GM23338 (cell line): ENCODE measurements at places on chromosomes 2 and 18.

DNA sequence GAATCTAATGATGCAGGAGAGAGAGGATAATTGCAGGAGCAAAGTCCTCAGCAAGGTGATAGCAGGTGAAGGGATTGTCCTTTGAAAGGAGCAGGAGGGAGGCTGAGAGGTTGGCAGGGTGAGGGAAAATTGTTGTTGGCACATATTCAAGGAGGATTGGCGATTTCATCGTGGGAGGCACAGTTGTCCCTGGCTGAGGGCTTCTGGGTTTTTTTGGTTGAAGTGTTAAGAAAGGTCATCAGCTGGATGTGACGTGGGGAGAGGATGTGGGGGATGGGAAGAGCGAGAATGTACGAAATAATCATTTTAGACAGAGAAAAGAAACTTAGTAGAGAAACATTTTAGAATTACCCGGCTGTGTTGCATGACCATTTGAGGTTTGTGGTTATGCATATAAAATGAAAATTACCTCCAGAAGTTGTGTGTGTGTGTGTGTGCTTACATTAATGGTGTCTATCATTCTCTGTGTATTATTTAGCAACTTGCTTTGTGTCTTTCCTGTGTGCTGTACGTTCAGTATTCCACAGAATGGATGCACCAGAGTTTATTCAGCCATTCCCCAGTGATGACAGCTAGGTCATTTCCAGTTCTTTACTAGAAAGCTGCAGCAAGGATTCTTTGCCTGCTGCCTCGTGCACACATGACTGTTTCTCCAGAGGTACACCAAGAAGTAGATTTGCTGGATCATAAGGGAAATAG is 67.6 kb downstream of the SDC1 start:
- no peak for DNase-seq

- no peak for DNase-seq
Measured at GRCh38 chr2:222861411-222862105, 722 bp downstream of the ACSL3 start.

- no peak for DNase-seq
Measured at GRCh38 chr2:138364554-138365162, 136.9 kb upstream of the SPOPL start.

GRCh38 chr2:52383541-52383940 is 1351.6 kb upstream of the NRXN1 start:
- DNase-seq = no peak

DNA sequence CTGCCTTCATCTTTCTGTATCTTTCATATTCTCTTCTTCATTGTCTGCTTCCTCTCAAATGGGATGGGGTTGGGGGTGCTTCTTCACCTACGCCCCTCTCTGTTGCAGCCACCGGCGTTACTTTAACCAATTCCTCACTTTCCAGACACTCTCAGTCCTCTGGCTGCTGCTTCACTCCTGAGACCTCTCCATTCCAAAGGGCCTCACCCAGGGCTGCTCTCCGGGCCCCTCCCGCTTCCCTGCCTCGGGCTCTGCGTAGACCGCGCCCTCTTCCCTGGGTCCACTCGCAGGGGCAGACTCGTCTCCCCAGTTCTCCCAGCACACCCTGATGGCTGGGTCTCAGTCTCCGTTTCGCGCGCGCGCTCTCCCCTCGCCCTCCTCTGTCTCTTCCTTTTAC is 926 bp downstream of the SERPINB8 start:
- DNase-seq = peak; percentile 65

GRCh38 chr2:153163055-153163454 is 315.5 kb downstream of the RPRM start:
- DNase-seq = peak; percentile 89
